Activated T-helper 1 cell treated with anti-CD3 and anti-CD28 coated beads, Interleukin-2, amount 50 U/mL, for 16 hours (primary cell): ENCODE measurements at places on chromosomes 1 and 21.

DNA sequence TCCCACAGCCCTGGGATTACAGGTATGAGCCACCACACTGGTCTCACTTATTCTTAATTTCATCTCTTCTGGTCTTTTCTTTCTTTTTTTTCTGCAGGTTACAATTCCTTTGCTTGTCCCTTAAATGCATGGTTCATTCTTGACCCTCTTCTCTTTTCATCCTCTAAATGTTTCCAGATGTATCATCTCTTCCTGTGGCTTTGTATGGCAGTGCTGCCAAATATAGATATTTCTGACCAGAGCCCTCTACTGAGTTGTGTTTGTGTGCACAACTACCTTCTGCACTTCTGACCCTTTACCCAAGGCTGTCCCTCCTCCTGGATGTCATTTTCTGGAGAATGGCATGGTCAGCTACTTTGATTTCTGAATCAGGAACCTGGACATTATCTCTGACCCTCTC is 32.5 kb downstream of the OLFML3 start:
- DNase-seq, result no peak

GRCh38 chr1:229310833-229311232 is 32.0 kb downstream of the CCSAP start:
- no peak for DNase-seq

GRCh38 chr1:241520080-241520465 is 518 bp upstream of the FH start:
- DNase-seq, result no peak

GRCh38 chr1:164784960-164785359 is 226.0 kb downstream of the PBX1 start:
- DNase-seq, result no peak
